CD4-positive, CD25-positive, alpha-beta regulatory T cell (primary cell): ENCODE measurements at places on chromosomes 16 and 17. TPM values are rescaled to one million over a fixed set of nuclear protein-coding genes. Genes with fewer than 3 reads are reported as not detected.

GRCh38 chr16:79874391-79874790, 273.9 kb upstream of the MAF start:
- H3K27ac ChIP-seq, result no peak overlapping the region
- DNase-seq, result no peak
- no peak overlapping the region for H3K4me3 ChIP-seq

DNA sequence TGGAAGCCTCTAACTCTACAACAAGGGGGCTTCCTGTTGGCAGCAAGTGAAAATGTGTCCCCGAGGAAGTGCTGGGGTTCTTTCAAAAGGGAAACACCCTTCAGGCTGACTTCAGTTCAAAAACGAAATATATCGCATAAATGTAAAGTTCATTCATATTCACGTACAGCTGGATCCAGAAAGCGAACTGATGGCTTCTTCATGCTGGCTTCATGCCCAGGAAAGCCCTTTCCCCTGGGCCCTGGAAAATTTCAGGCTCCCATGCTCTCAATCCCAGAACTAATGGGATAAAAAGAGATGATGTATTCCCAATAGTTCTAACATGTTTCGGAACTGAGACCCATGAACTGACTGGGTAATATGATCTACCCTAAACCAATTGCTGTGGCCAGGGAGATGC, 104.7 kb upstream of the CDH13 start:
- no peak overlapping the region for H3K27ac ChIP-seq
- H3K4me1 ChIP-seq, result no peaks in the 10 kb centered on the region
- no peaks in the 10 kb centered on the region for H3K36me3 ChIP-seq
- no peak for DNase-seq
- no peaks in the 10 kb centered on the region for H3K27me3 ChIP-seq

DNA sequence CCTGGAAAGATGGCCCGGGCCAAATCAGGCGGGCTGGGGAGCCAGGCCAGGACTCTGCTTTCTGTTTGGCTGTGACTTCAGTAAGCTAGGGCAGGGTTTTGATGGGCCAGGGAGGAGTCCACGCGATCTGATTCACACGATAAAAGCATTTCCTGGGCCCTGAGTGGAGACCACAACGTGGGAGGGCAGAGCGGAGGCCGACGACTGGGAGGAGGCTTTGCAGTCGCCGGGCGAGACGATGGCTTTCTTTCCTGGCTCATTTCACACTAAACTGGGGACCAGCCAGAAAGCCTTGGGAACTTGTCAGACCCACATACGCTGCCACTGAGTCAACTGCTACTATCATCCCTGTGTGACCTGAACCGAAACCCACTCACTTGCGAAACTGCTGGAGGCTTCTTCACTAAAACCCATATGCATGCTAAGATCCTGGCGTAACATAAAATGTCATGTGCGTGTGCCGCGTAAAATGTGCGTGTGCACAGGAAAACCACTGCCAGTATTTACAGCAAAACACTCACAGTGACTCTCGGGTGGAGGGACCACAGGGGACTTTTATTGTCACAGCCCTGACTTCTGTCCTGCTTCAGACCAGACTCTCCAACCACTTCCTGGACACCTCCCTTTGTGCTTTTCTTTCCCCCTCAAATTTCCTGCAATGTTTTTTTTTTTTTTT, 14.2 kb upstream of the RHBDF2 start:
- H3K27me3 ChIP-seq, result no peaks in the 10 kb centered on the region
- DNase-seq, result peak; percentile 88
- no peaks in the 10 kb centered on the region for H3K36me3 ChIP-seq

GRCh38 chr16:66164581-66165247, 201.8 kb upstream of the CDH5 start:
- no peaks in the 10 kb centered on the region for H3K27me3 ChIP-seq
- no peaks in the 10 kb centered on the region for H3K4me1 ChIP-seq
- H3K27ac ChIP-seq, result no peak overlapping the region
- DNase-seq, result no peak

- H3K4me3 ChIP-seq, result no peak overlapping the region
- H3K4me1 ChIP-seq, result no peaks in the 10 kb centered on the region
- H3K36me3 ChIP-seq, result peaks cover 2% of the 10 kb centered on the region
- no peaks in the 10 kb centered on the region for H3K27me3 ChIP-seq
- no peak for DNase-seq
Observed at GRCh38 chr17:48869821-48870318, 22.7 kb upstream of the ATP5MC1 start.

The PPM1E gene
- total RNA-seq, result not detected

The HIGD1B gene
- total RNA-seq, result not detected

The SLC6A2 gene
- not detected for total RNA-seq

The MRTFB gene
- total RNA-seq, result 21.9 TPM
